ENCODE measurements at places on chromosomes 7 and 10. TPM values are rescaled to one million over a fixed set of nuclear protein-coding genes. Genes with fewer than 3 reads are reported as not detected.

The UCN3 gene
- polyA plus RNA-seq, result 2.4 TPM

The SPDYE2 gene
- polyA plus RNA-seq, result 2.1 TPM

The NODAL gene
- polyA plus RNA-seq, result 0.17 TPM

The DENND2A gene
- polyA plus RNA-seq, result 42.6 TPM

The MRC1 gene
- polyA plus RNA-seq, result 11.1 TPM

The CDC123 gene
- polyA plus RNA-seq, result 135 TPM

The GRM3 gene
- polyA plus RNA-seq, result 0.07 TPM

The ARHGEF35 gene
- polyA plus RNA-seq, result 23.3 TPM

The PNLIPRP3 gene
- not detected for polyA plus RNA-seq

The VENTX gene
- 0.18 TPM for polyA plus RNA-seq

The TRPV6 gene
- polyA plus RNA-seq, result 9.8 TPM
